ENCODE measurements at places on chromosomes 12 and 14.

- no peak for DNase-seq
These were observed 141.2 kb upstream of the NOS1 start for GRCh38 chr12:117502633-117503032.

- DNase-seq = no peak
These were observed 151.0 kb downstream of the EPS8 start for GRCh38 chr12:15638231-15638630.

- no peak for DNase-seq
These were observed 2.5 kb downstream of the LACRT start for GRCh38 chr12:54631988-54632728.

DNA sequence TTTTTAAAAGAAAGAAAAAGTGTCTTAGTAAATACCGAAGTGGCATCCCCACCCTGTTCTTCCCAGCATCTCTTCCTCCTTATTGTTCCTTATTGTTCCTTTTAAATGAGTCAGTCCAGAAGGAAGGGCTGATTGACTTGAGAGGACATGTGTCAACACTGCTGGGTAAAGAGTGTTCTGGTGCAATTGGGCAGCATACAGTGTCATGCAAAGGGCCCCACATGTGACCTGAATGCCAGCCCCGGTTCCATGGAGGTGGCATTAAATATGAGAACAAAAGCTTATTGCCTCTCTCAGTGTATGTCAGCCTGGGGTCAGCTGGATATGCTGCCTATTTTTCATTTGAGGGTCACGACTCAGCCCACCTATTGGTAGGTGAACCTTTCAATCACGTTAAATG lies 58.9 kb upstream of the RIC8B start:
- no peak for DNase-seq

DNA sequence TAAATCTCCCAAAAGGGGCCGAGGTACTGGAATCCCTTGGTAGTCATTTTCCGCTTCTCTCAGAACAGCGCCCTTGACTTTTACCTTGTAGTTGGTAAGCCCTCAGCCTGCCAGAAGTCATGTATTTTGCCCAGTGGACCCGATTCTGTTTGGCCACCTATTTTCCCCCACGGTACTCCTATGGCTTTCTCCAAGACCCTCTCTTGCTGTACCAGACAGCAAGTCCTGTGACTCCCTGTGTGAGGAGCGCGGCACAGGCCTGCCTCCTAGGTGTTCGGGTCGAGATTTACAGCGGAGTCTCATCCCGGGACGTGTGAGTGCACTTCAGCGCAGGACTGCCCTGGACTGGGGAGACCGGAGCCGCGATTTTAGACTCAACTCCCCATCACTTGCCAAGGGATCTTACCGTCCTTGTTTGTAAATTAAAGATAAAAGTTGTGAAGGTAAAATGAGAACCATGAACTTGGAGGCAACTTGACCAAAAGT lies 1.1 kb upstream of the MBD6 start:
- no peak for DNase-seq

- DNase-seq = no peak
These were observed 2.9 kb upstream of the BIN2 start for GRCh38 chr12:51326698-51327439.

GRCh38 chr14:89128311-89129026 lies 288.6 kb downstream of the FOXN3 start:
- no peak for DNase-seq

- no peak for DNase-seq
These were observed 3.0 kb upstream of the CISTR start for GRCh38 chr12:53754633-53755264.

GRCh38 chr12:89476904-89477595 lies 47.5 kb downstream of the GALNT4 start:
- no peak for DNase-seq

- DNase-seq = no peak
These were observed 3.1 kb upstream of the PNMA1 start for GRCh38 chr14:73717266-73717665.

DNA sequence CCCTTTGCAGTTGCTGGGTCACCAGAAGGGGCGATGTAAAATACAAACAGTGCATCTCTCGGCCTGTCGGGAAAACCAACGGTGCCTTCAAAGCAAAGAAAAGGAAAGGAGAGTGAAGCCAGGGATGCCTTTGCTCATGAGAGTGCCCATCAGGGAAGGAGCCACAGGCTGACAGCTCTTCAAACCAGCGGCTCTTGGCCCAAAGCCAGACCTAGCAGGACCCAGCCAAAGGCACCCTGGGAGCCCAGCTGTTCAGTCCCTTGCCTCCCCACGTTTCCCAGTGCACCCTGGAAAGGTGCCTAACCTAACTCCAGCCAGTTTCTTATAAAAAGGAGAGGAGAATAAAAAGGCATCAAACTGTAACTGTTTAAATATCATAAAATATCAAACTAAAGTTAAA lies 29.2 kb downstream of the PRMT8 start:
- DNase-seq = no peak

DNA sequence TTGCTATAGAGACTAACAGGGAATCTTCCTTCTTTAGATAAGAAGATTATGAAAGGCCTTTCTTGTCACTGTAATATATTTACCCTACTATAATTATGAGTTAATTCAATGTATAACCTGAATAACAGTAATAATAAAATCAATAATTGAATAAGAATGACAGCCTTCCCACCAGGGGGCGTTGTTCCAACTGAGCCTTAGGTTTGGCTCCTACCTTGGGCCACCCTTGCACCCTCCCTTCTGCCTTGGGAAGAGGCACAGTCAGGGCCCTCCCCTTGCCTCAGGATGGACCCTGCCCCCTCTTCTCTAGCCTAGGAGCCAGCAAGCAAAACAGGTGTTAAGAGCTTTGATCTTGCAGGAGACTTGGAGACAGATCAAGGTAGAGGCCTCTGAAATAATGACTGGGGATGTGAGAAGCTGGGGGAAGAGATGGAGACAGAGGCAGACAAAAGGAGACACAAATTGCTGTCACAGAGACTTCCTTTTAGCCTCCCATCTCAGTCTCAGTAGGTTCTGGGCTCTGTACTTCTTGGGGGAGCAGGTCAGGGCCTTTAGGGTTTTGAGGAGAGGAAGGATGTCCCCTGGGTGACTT lies 40.1 kb upstream of the CISTR start:
- DNase-seq = no peak

- DNase-seq = peak; percentile 77
These were observed 11.0 kb upstream of the OAS2 start for GRCh38 chr12:112967306-112967705.

DNA sequence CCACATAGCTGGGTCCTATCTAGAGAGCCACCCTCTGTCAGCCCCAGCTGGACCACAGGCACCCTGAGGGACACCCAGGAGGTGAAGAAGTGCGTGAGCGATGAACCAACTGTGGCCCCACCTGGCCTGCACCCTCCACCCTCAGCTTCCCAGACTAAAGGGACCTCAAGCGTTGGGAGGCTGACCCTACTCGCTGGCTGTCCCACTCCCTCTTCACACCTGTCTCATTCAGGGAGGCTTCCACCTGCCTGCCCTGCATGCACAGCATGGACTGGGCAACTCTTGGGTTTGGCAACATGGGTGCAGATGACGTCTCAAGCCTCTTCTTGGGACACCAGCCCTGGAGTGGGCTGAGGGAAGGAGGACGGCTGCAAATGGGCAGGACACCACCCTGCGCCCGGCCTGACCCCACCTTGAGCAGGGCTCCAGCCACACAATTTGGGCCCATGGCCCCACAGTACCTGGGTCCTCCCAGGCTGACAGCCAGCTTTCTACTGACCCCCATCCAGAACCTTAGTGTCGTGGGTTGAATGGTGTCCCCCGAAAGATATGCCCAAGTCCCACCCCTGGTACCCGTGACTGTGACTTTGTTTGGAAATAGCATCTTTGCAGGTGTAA lies 2.1 kb downstream of the TMEM179 start:
- DNase-seq = no peak

GRCh38 chr12:50297027-50297426 lies 13.7 kb upstream of the LIMA1 start:
- no peak for DNase-seq

- DNase-seq = no peak
These were observed 318.5 kb downstream of the BCAT1 start for GRCh38 chr12:24630446-24630845.

DNA sequence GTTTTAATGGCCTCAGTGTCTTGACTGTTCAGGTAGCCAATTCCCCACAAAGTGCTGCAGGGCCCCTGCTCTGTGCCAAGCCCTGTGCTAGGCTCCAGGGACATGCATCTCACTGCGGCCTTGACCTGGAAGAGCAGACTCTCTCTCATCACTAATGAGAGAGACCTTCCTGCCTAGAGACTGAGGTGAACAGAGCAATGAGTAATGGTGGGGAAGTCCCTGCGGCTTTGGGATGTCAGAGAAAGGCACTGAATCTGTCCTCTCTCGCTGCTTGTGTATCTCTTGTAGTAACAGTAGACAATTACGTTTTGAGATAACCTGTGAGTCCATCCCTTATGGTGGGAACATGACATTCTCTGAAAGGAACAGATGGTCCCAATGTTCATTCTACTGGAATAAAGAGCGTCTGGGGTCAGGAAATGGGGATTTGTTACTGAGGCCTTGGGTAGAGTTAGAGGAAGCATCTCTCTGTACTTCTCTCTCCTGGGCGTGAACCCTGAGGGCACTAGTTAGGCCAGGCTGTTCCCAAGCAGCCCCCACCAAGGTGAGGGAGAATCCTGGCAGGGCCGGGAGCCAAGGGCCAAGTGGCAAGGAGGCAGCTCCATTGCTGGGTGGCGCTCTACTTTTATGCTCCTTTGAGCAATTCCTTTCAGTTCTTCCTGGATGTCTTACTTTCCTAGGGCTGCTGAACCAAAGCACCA lies 13.5 kb downstream of the NFATC4 start:
- no peak for DNase-seq

DNA sequence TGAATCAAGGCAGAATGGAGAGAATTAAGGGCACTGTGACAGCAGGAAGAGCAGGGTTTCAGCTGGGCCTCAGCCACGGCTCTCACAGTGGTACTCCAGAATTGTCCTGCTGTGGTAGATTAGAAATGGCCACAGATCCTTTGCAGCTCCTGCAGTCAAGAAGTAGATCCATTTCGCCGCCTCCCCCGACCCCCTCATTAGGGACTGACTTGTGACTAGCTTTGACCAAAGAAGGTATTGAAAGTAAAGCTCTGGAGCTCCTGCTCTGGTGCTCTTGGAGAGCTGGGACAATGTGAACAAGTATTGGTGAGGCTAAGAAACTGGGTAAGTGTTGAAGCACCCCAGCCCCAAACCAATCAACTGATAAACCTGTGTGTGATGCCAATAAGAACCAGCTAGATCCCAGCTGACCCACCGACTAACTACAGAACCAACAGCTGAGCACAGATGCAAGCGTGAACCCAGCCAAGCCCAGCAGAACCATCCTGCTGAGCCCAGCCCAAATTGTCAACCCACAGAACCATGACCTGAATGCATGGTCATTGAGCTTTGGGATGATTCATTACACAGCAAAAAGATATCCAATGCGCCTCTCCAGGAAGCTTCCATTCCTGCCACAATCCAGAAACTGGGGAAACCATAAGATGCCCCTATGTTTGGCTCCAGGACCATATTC lies 50.7 kb downstream of the JAG2 start:
- DNase-seq = peak; percentile 68

- peak; percentile 64 for DNase-seq
These were observed 94.8 kb downstream of the BCL11B start for GRCh38 chr14:99177046-99177655.

- no peak for DNase-seq
These were observed 24.2 kb downstream of the TRIM9 start for GRCh38 chr14:51070726-51071125.

DNA sequence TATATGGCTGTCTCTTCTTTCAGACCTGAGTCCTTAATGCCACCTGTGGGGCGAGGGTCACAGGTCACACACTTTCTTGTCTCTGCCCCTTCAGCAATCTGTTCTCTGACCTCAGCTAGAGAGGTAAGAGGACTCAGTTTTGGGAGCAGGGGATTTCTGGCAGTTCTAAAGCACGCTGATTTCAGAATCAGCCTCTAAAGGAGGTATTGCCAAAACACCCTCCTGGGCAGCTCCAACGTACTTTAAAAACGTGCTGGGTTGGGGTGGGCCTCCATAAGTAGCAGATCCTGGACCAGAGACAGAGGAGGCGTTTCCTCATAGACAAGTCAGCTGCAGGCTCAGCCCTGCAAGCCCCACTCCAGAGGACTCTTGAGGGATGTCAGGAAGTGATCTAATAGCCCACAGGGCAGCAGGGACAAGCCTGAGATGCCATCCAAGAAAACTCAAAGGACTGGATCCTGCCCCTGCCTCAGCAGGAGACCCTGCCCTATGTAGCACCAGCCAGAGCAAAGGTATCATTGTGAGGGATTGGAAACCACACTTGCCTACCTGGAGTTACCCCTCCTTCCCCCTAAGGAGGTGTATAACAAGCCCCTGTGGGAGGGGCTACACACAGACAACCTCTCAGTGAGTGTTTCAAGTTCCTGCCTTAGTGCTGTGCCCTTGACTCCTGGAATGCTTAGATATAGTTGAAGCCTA lies 8.5 kb downstream of the CTDSP2 start:
- no peak for DNase-seq

DNA sequence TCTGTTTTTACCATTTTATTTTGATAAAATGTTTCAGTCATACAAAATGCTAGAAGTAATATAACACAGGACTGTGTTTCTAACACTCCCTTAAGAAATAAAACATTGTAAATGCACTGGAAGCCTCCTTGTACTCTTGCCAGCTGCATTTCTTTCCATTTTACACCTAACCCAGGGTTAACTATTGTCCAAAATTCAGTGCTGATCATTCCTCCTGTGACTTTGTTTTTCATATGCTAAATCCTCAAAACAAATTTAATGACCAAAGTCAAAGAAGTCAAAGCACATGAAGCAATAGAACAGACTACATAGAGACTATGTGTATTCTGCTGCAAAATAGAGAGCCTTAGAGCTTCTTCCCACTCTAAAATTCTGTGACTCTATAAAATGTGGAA lies 420.3 kb upstream of the PRICKLE1 start:
- DNase-seq = no peak

GRCh38 chr14:91573528-91573893 lies 63.4 kb upstream of the PPP4R3A start:
- DNase-seq = no peak

- DNase-seq = no peak
These were observed 45.2 kb downstream of the TDP1 start for GRCh38 chr14:90000935-90001334.

GRCh38 chr14:98290596-98290995 lies 981.4 kb downstream of the BCL11B start:
- DNase-seq = no peak

DNA sequence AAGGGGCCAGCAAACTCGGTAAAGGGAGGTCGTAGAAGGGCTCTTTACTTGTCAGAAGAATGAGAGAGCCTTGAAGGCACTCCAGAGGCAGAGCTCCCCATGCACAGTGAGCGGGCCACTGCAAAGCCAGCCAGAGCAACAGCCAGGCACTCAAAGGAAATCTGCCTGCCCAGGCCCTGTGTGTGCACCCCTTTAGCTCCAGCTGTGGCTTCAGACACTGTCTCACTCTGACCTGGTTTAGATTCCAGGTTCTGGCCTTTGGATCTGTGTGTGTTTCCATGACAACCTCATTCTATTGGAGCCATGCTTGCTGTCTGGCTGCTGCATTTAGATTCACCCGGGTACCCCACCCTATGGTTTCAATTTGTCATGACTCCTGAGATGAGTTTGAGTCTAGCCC lies 170.3 kb downstream of the CAPZA3 start:
- DNase-seq = no peak

GRCh38 chr12:77584860-77585259 lies 245.8 kb upstream of the NAV3 start:
- DNase-seq = no peak

- DNase-seq = no peak
These were observed 471.7 kb downstream of the LRFN5 start for GRCh38 chr14:42078345-42078744.

- no peak for DNase-seq
These were observed 465.7 kb upstream of the FAR2 start for GRCh38 chr12:28683366-28683765.
